ENCODE measurements at places on chromosomes 7 and 10.

- no peak for DNase-seq
Measured at GRCh38 chr10:89202033-89202425, 5.1 kb downstream of the CH25H start.

GRCh38 chr7:7772397-7772821 lies 54.0 kb upstream of the RPA3 start:
- peak; percentile 91 for DNase-seq

DNA sequence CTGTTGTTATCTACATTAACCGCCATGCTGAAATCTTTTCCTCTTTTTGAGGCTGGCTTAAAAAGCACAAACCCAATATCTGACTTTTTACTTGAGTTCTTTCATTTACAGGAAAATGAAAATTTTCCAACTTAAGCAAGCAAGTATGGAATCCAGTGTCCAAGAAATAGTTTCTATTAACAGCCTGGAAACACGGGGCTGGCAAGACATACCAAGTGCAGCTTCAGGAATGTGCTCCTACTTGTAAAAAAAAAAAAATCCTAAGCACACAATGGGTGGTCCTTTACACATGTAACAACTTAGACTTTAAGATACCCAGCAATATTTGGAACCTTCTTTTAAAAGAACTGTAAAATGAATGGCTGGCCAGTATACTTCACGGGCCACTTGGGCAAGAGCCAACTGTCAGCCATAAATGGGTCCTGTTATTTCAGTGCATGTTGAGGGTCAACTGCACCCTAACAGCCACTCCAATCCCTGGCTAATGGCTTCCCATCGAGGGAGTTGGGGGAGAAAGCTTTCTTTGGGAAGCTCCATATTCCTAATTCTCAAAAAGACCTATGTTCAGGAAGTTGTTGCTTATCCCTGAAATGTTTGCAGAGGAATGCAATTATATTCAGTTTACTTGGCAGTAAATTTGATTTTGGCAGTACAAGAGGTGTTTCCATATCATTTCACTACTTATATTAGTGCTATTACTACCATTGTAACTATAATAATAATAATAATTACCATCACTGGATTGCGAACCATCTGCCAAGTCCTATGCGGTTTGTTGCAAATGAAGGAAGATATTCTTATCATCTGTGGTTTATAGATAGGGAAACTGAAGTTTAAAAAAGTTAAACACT lies 236.4 kb upstream of the TMEM72 start:
- DNase-seq = no peak

DNA sequence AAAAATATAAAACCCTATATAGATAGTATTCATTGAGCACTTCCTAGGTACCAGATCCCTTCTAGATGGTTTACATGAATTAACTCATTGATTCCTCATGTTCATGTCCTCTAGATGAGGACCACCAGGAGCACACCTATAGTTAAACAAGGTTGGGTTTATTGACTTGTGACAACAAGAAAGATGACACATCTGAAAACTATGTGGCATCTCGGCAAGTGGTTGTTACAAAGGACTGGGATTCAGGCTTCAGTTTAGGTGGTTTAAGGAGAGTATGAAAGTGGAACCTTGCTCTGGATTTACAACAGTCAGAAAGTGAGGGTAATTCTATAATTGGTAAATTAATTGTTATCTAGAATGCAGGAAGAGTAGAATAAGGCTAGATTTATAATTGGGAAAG lies 99.0 kb upstream of the PHF14 start:
- DNase-seq = no peak

DNA sequence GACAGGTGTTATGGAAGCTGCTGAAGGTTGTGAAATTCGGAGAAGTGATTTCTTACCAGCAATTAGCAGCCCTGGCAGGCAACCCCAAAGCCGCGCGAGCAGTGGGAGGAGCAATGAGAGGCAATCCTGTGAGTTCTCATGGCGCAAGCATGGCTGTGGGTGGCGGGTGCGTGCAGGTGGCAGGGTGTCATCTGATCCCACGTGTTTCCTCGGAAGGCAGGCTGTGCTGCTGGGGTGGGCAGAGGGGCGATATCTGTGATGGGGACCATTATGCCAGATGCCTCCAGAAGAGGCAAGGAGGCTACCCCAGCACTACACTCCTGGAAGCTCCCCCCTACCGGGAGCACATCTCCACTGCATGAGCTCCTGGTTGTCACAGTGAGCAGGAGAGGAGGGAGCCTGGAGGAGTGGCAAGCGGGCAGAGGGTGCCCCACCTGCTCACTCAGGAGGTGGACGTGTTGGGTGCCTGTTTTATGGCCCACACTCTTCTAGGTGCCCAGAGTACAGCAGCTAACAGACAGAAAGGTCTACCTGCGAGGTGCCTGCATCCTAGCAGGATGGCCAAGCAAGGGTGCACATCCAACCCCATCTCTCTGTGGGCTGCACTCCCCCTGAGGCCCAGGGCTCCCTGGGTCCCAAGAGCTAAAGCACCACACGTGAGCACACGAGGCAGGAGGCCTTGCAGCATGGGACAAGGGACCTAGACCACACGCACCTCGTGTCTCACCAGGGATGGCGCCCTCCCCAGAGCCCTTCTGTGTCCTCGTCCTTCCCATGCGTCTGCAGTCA lies 204.7 kb downstream of the EBF3 start:
- no peak for DNase-seq

DNA sequence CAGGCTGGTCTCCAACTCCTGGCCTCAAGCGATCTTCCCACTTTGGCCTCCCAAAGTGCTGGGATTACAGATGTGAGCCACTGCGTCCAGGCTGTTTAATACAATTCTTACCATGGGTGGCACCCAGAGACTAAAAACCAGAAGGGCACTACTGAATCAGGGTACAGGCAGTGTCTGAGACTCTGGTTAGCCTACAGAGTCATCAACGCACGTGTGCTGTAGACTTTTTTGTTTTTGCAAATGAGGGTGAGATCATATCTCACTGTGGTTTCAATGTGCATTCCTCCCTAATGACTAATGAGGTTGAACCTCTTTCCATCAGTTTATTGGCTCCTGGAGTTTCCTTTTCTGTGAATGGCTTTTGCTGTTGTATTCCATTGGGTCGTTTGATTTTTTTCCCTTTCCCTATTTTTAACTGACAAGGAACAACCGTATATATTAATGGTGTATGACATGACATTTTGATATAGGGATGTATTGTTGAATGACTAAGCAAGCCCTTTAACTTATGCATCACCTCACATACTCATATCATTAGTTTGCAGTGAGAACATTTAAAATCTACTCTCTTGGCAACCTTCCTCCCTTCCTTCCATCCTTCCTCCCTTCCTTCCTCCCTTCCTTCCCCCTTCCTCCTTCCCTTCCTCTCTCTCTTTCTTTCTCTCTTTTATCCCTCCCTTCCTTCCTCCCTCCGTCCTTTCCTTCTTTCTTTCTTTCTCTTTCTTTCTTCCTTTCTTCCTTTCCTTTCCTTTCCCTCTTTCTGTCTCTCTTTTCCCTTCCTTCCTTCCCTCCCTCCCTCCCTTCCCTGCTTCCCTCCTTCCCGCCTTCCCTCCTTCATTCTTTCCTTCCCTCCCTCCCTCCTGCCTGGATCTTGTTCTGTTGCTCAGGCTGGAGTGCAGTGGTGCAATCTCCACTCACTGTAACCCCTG lies 9.3 kb upstream of the TMEM270 start:
- peak; percentile 99 for DNase-seq

DNA sequence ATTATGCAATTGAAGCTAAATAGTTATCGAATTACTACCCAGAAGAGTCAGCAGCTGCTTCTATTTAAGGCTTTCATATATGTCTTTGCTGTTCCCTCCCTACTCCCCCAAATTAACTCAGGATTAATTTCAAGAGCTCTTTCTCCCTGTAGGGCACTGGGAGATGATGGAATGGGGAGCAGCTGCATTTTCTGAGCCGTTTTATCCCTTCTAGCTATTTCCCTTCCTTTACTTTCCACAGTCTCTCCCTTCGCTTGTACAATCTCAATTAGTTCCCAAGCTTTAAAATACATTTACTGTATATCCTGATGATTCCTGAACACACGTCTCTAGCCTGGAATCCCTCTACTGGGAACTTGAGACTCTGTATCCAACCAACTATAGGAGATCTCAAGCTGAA lies 19.8 kb upstream of the TSPAN12 start:
- no peak for DNase-seq

DNA sequence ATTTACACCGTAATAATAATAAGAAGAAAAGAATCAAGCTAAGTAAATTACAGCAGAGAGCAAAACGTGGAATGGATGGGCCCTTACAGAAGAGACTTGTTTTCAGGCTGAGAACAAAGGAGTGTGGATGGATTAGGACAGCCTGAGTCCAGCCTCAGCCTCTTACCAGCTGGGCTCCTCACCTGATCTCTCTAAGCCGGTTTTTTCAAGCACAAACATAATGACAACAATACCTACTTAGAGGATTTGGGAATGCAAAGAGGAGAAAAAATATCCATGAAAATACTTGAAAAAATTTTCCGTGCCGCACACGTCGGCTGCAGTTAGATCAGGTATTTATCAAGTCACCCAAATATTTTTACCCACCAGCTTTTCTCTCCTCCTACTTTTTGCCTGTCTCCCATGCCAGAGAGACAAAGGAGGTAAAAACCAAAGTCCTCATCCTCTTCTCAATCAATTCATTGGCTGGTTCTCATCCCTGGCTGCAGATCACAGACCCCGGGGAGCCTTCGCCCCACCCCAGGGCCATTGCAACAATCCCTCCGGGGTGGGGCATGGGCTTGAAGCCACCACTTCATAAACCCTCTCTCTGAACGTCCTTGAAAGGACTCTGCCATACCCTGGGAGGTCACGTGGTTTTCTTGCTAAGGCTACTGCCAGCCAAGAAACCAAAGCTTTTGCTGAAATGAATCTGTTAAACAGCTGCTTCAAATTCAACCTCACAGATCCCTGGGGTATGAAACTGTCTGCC lies 29.7 kb upstream of the GTF2I start:
- DNase-seq = no peak

DNA sequence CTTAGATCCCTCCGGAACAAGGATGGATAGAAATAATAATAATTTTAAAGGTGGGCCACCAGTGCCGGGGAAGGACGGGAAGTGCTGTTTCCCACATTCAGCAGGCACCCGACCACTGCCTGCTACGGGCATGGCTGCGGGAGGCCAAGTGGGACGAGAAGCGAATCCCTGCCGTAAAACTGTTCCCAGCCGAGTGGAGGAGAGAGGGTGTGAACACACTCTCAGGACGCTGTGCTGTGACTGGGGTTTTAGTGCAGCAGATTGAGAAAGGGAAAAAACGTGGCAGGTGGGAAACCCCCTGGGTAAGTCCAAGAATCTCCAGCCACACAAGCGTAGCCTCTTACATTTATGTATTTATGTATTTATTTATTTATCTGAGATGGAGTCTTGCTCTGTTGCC lies 158.8 kb downstream of the DNAJB6 start:
- no peak for DNase-seq

- DNase-seq = no peak
Measured at GRCh38 chr10:92830478-92831389, 17.6 kb upstream of the EXOC6 start.

DNA sequence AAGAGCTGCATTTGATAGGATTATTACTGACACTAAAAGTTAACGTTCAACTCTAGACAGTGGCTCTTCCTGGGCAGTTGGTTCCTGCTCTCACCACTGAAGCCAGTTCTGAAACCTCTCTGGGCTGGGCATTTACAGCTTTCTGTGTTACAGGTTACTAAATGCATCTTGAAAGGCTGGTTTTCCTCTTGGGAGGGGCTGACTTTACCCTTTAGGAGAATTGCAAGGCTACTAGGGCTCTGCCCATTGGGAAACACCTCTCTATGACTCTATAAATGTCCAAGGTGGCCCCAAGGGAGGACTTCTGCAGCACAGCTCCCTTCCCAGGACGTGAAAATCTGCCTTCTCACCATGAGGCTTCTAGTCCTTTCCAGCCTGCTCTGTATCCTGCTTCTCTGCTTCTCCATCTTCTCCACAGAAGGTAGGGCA lies at the start of gene GPR15LG:
Gene GPR15LG (plus strand): TSS at position 301 of the 429 bp plus-strand sequence. CDS start 51 bp downstream, at position 352.
- DNase-seq = no peak

GRCh38 chr7:81986723-81987470 lies 217.1 kb upstream of the HGF start:
- DNase-seq = no peak

- no peak for DNase-seq
Measured at GRCh38 chr10:130958981-130959751, 352.4 kb downstream of the TCERG1L start.

GRCh38 chr7:32255036-32255435 lies 184.8 kb upstream of the PDE1C start:
- DNase-seq = no peak

GRCh38 chr7:55242613-55243012 lies 122.5 kb upstream of the LANCL2 start:
- no peak for DNase-seq

GRCh38 chr10:100697070-100697469 lies 48.3 kb upstream of the PAX2 start:
- peak; percentile 56 for DNase-seq

GRCh38 chr7:44398953-44399574 lies 73.7 kb upstream of the CAMK2B start:
- no peak for DNase-seq

DNA sequence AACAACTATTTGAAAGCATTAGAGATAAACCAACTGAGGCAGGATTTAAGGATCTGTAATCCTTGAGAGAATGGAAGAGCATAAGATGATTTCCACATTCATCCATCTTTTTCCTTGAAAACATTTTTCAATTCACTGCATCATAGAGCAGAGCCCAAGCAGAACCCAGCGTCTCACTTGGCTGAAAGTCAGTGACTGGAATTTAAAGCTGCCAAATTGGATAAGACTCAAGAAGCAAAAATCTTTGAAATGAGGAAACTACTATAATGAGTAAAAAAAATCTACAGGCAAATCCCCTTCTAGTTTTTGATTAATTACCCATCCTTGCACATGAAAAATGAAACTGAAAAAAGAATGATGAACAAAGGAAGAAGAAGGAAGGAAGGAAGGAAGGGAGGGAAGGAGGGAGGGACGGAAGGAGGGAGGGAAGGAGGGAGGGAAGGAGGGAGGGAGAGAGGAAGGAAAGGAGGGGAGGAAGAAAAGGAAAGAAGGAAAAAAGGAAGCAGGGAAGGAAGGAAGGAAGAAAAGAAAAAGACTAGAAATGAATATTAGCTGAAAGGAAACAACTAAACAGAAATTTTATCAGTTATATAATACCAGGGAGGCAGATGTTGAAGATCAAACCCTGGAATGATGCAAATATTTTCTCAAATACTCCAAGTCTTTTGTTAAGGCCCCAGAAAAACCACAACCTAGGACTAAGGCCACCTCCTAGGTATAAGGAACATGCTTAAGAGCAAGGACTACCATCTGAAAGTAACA lies 336.3 kb upstream of the MAGI2 start:
- DNase-seq = no peak
